ENCODE measurements at places on chromosomes 13 and 19.

GRCh38 chr13:29359181-29359580, 236.3 kb downstream of the SLC7A1 start:
- DNase-seq, result no peak

- no peak for DNase-seq
These were observed 14.3 kb upstream of the PLPP2 start for GRCh38 chr19:305240-306150.

- no peak for DNase-seq
These were observed 10.8 kb downstream of the PRKCSH start for GRCh38 chr19:11446271-11446651.

DNA sequence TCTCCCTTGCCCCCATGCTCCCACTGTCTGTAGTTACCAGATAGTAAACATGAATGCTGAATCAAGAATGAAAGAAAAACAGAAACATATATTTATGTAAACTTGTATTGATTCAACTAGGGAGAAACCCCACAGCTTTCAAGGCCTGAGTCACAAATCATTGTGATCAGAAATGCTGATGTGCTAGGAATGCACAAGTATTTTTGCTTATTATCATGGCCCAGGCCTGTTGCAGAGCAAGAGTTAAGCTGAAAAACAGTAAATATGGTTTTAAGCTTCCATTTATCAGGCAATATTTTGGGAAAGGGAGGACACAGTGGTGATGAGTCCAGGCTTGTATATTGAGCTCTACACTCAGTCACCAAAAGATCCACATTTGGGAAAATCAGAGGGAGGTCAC, 669.6 kb downstream of the DIAPH3 start:
- DNase-seq, result no peak

GRCh38 chr13:91946498-91947070, 548.2 kb downstream of the GPC5 start:
- DNase-seq, result no peak

GRCh38 chr13:41394166-41394565, 63.2 kb upstream of the RGCC start:
- no peak for DNase-seq

DNA sequence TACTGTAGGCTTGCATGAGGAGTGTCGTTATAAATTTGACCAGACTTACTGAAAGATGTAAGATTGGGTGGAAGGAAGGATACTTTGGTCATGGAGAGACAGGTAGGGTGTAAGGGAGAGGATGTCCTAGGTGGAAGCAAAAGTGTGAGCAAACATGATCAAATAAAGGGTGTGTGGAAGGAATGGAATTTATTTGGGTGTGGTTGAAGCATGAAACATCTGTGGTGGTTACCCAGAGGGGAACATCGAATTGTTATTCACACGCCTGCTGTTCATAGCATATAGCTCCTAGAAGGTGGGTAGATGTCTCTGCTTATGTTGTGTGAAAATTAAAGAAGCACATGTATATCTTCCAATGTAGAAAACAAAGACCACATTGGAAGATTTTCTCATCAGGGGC, 157.7 kb downstream of the ATP8A2 start:
- DNase-seq, result no peak

GRCh38 chr13:28499609-28500008, 4.7 kb upstream of the FLT1 start:
- no peak for DNase-seq

DNA sequence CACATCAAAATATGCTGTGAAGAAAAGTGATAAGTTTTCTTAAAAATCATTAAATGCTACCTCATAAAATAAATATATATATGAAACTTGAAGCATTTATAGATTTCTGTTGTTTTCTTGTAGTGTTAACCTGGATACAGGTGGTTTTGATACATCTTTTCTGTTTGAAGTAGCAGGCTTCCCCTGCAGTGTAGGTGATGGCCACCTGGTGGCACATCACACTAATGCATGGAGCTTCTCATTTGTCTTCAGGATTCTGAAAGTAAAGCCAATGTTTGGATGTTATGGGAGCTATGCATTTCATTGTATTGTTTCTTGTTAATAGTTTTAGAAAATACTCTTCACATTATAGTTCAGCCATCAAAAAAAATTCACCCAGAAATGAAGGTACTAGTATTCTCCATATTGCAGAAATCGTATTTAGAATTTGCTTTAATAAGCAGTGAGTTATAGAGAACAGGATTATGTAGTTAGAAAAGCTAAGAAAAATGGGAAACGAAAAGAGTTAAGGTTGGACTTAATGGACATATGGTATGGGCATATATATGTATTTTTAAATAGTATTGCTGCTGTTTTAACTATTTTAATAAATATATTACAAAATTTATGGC, 18.7 kb downstream of the GPR180 start:
- no peak for DNase-seq

- no peak for DNase-seq
These were observed 9.3 kb downstream of the ACP4 start for GRCh38 chr19:50799547-50799851.

DNA sequence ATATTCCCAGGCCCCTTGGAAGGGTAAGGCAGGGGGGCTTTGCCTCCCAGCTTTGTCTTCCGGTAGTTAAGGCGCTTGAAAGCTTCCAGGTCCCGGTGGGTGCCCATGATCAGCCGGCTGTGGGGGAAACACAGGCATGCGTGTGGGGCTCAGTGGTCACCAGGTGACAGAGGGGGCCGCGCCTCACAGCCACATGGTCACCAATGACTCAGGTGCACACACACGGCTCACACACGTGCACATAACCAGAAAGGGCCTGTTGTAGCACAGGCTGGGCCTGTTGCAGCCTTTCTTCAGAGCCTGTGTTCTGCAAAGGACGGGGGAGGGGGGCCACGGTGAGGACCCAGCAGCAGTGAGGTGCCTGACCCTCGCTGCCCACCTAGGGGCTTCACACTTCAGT, 5.9 kb downstream of the NANOS3 start:
- DNase-seq, result no peak

DNA sequence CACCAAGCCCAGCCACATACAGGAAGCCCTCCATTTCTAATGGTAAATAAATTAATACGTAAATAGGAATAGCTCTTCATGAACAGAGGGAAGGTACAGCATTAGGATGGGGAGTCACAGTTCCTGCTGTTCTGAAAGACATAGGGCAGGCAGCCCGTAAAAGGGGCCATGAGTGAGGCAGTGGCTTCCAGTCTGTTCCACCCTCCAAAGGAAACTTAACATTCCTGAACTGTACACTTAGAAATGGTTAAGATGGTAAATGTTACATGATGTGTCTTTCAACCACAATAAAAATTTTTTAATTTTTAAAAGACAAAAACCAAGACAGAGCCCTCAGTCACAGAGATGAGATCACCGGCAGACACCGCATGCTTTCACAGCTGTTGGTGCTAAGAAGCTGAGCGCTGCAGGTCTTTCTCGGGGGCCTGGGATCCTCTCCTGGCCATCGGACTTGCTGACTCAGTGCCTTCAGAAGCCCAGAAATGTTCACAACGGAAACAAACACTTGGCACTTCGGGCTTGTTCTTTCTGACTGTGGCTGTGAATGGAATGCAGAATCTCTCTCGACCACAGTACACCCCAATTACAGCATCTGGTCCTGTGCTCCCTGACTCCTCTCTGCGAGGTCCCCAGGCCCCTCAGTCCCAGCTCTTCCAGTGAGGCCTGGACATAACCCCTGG, 36.4 kb downstream of the EPS15L1 start:
- DNase-seq, result no peak

GRCh38 chr13:37129866-37130265, 24.4 kb upstream of the CSNK1A1L start:
- no peak for DNase-seq

DNA sequence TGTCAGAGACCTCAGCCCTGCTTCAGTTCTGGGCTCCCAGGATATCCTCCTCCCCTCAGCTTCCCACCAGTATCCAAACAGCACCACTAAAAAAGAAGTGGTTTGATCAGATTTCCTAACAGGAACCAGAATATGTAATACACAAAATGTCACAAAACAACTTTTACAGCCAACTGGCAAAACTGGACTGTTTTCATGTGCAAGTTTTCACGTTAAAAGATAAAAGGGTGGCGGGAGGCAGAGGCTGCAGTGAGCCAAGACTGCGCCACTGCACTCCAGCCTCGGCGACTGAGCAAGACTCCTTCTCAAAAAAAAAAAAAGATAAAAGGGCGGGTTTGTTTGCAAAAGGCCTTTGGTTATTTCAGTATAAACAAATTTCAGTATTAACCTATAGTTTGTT, 13.1 kb downstream of the PCID2 start:
- DNase-seq, result no peak

DNA sequence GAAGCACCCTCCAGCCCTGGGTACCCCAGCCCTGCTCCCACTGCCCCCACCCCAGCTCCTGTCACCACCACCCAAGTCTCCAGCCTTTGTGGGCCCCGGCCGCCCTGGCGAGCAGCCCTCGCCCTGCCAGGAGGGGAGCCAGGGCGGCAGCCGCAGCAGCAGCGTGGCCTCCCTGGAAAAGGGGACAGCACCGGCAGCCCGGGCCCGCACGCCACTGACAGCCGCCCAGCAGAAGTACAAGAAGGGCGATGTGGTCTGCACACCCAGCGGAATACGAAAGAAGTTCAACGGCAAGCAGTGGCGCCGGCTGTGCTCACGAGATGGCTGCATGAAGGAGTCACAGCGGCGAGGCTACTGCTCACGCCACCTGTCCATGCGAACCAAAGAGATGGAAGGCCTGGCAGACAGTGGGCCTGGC, 3.9 kb downstream of the CIC start:
- DNase-seq, result no peak

- DNase-seq, result no peak
These were observed 32.7 kb downstream of the FAM187B start for GRCh38 chr19:35195830-35196229.

DNA sequence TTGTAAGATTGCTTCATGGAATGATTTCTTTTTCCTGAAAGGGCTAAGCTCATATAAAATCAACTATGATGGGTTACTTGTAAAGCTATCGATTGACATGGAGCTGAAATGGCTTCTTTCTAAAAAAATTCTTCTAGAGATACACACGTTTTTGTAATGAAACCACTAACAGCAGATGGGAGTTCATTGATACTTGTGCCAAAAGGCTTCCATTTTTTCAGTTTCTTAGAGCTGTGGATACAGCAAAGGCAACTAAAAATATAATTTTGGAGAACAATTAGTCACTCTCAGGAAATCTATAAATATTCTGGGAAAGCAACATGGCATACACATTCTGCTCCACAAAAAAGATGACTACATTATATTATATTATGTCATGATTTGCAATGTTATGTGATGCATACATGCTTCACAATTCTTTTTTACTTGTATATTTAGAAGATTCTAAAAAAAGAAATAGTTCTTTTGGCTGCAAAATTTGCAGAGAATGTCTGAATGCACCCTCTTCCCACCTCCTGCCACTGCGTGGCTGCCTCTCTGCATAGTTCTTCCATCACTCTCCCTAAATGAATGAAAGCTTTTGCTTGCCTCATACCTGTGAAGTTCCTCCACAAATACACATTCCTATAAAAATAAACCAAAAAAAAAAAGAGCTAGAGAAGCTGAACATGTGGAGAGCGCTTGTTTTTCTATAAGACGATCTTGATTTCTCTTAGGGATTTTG, 802.5 kb downstream of the EFNB2 start:
- no peak for DNase-seq

DNA sequence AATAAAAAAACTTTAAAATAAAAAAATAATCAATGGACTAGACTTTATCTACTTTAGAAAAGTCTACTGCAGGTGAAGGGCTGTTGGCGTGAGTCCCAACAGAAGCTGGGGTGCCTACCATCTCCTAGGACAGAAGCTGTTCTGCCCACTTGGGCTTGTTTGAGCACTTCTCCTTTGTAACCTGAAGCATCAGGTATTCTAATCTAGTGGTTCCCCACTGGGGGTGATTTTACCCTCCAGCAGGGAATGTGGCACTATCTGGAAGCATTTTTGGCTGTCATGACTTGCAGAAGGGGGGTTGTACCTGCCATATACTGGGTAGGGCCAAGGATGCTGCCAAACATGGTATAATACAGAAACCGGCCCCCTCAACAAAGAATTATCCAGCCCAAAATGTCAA, 16.2 kb upstream of the DOCK9 start:
- DNase-seq, result no peak

- DNase-seq, result no peak
These were observed 138.4 kb downstream of the UQCRFS1 start for GRCh38 chr19:29074579-29074978.

- DNase-seq, result no peak
These were observed 34.9 kb upstream of the MCF2L start for GRCh38 chr13:112934078-112934477.

- peak; percentile 19 for DNase-seq
These were observed 5.3 kb upstream of the CSNK1G2 start for GRCh38 chr19:1935484-1936208.

GRCh38 chr19:51542699-51543098, 11.2 kb upstream of the SIGLEC6 start:
- no peak for DNase-seq

DNA sequence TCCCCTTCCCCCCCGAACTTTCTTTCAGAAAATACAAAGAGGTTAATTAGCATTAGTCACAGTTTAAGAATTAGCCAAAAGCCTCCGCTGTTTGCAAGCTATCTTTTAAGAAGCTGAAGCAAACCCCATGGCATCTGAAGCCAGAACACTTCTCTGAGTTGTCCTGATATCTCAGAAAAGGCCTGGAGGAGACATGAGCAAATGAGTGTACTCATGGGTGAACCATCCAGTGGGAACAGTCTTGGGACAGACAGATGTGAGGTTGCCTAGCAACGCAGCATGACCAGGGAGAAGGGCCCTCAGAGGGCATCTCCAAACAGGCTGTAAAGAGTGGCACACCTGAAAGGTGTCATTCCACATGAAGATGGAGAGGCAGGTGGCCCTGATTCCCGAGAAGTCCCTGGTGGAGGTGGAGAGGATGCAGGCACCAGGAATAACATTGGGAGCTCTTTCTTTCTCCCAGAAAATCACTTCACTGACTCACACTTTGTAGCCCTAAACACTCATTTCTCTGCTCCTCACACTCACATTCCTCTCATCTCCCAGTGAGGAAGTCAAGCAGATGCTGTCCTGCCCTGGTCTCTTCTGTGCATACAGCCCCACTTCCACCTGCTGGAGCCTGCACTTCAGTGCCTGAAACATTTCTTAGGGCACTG, 87.0 kb upstream of the TSHZ3 start:
- DNase-seq, result no peak

GRCh38 chr13:111489301-111489700, 168.9 kb downstream of the TEX29 start:
- DNase-seq, result no peak

Data from stimulated activated CD8-positive, alpha-beta memory T cell treated with anti-CD3 and anti-CD28 coated beads, Interleukin-7, amount 100 ng/mL, for 48 hours (primary cell).